HS-5 (cell line): ENCODE measurements at places on chromosomes 5 and 9.
A peak's percentile ranks its signal among the peaks of the same experiment; 100 is the strongest.

- peak; percentile 37 for DNase-seq
Observed at GRCh38 chr9:110655754-110656641, 12.6 kb upstream of the MUSK start.

GRCh38 chr9:23747088-23748075 is 78.7 kb downstream of the ELAVL2 start:
- no peak for DNase-seq

GRCh38 chr9:107213561-107214028 is 69.5 kb upstream of the RAD23B start:
- DNase-seq: peak; percentile 94

DNA sequence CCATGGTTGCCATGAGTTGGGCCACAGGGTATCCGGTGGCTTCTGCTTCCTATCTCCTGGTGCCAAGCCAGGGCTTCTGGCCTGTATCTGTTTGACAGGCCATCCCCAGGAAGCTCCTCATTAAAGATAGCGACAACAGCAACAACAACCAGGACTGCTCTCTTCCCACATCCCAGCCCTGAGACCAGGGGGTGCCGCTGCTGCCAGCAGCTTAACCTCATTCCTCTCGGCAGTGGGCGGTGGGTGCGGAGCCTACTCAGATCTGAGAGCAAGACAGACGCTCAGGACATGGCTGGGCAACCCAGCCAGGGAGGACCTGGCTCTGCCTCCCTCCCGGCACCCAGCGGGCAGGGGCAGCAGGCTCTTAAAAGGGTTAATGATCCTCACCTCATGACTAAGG is 98.3 kb downstream of the PSD2 start:
- no peak for DNase-seq

- no peak for DNase-seq
Observed at GRCh38 chr5:143284002-143284401, 119.5 kb downstream of the NR3C1 start.

- DNase-seq: no peak
Observed at GRCh38 chr5:107415762-107416161, 255.0 kb downstream of the EFNA5 start.

- peak; percentile 74 for DNase-seq
Observed at GRCh38 chr5:151696470-151697061, 9.9 kb upstream of the SPARC start.

DNA sequence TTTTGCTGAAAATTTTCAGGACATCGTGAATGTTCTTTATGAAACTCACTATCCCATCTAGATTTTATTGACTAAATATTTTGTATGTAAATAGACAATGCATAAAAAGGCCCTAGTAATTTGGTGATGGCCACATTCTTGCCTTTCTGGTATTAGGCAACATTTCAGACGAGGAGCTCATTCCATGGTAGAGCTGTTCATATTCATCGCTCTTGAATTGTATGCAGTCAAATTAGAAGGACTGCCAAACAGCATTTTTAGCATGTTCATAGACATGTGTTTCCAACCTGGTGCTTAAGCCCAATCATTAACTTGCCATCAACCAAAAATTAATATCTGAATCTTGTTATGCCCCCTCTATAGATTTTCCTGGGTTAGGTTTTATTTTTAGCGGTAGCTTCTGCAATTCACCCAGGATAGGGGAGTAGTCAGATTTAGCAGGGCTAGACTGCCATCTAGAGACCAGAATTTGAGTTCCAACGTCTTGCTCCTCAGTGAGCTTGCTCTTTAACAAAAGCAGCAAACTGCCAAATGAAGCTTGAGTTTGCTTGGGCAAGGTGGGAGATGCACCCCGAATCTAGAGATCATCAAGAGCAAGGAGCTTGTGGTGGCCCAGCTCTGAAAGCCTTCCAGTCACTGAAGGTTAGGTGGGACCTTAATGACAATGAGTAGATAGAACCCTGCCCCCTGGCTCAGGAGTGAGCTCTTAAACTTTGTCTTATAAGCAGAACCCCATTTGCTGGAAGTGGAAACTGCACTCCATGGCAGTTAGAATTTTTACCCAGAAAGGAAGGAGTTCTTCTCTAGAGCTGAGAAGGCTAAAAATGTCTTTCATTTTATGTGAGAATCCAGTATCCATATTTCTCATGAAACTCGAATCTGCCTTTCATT is 456.2 kb downstream of the RASEF start:
- DNase-seq: peak; percentile 28
